ENCODE measurements at places on chromosomes 4 and X.
A peak's percentile ranks its signal among the peaks of the same experiment; 100 is the strongest.

- DNase-seq: no peak
Measured at GRCh38 chrX:148448686-148449085, 51.7 kb upstream of the AFF2 start.

GRCh38 chrX:68822641-68823410, 6.0 kb upstream of the EFNB1 start:
- DNase-seq: peak; percentile 54

- no peak for DNase-seq
Measured at GRCh38 chr4:94695384-94695783, 62.4 kb upstream of the BMPR1B start.

DNA sequence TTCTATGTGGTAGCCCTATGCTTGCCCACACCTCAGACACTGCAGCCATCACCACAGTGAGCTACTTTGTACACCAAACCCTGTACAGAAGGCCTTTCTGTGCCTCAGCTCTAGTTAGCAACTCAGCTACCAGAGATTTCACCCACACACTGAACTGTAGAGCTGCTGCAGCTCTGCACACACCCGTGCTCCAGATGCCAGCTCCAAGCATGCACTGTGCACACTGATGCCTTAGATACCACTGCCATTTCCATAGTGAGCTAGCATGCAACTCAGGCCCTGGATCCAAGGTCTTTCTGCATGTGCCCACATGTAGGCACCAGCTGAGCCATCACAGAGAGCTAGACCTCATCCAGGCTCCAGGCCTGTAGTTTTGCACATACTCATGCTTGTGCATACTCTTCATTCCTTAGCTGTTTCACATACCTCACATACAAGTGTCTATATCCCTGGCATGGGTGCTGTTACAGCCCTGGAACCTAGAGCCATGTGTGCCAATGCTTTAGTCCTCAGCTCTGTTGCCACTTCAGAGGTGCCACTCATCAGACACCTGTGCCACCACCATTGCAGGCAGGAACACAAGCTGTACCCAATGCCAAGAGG, 423.5 kb upstream of the NDST3 start:
- no peak for DNase-seq

GRCh38 chr4:97367878-97368277, 775.4 kb downstream of the STPG2 start:
- no peak for DNase-seq

Measured in trophoblast cell (in vitro differentiated cells and primary cell).